Stimulated activated CD8-positive, alpha-beta memory T cell treated with anti-CD3 and anti-CD28 coated beads, Interleukin-7, amount 100 ng/mL, for 4 hours (primary cell): ENCODE measurements at places on chromosomes 2 and 18.

DNA sequence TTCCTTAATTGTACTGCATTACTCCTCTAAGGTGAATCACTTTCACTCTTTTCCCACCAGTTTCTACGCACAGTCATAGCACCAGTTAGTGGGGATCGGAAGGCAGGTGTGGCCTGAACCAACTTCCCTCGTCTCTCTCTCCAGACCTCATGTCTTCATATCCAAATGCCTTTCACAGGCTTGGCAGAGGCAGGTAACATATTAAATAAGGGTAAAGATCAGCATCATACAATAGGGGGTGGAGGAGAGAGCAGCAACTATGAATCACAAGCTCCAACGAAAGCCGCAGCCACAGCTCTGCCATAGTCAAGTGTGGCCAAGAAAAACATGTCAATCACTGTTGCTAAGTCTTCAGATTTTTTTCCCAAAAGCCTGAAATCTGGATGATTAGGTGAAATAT is 40.3 kb downstream of the AP1S3 start:
- DNase-seq, result no peak

- no peak for DNase-seq
These were observed 31.4 kb upstream of the ZNG1B start for GRCh38 chr2:113406114-113406513.

DNA sequence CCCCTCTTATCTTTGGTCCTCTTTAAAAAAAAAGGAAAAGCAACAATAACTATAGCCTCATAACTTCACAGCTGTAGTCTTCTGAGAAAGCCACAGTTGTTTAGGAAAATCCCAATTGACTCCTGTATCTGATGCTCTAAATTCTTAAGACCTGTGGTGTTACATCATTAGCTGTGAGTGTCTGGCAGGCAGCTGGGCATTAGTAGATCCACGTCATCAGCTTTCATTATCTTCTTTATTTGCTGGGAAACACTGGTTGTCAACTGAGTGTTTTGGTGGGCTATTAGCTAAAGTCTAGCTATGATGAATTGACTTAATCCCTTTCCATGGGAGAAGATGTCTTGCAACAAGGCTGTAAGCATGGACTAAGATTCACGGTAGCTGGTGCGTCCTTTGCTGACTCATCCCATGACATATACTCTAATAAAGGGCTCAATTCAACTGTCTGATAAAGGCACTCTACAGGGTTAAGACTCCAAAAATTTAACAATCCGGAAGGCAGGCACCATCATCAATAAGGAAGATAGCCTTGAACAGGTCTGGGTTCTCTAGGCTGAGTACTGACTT is 517.2 kb downstream of the PLCL1 start:
- no peak for DNase-seq

GRCh38 chr2:27965841-27966240 is 75.3 kb downstream of the BABAM2 start:
- DNase-seq, result no peak
